ENCODE measurements at places on chromosomes 1 and 21.

GRCh38 chr1:65881067-65881594, 88.4 kb downstream of the PDE4B start:
- no peak for DNase-seq

DNA sequence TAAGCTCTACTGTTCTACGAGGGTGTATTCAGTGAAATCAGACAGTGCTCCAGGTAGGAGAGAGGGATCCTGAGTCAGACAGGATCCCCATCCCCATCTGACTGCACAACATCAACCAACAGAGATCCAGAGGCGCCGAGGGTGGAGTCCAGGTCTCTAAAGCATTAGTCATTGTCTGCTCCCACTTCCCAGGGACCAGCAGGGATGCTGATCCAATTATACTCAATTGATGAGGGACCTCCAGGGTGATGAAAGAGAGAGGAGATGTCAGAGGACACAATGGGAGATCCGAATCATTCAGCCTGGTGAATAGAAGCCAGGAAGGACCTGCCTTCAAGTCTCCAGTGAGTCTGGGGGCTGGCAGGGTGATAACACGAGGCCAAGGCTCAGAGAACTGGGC, 39.5 kb upstream of the STMN1 start:
- DNase-seq: no peak

- no peak for DNase-seq
These were observed 73.8 kb downstream of the LYPLAL1 start for GRCh38 chr1:219247441-219247840.

GRCh38 chr1:156410238-156410637, 41.2 kb downstream of the RHBG start:
- no peak for DNase-seq

DNA sequence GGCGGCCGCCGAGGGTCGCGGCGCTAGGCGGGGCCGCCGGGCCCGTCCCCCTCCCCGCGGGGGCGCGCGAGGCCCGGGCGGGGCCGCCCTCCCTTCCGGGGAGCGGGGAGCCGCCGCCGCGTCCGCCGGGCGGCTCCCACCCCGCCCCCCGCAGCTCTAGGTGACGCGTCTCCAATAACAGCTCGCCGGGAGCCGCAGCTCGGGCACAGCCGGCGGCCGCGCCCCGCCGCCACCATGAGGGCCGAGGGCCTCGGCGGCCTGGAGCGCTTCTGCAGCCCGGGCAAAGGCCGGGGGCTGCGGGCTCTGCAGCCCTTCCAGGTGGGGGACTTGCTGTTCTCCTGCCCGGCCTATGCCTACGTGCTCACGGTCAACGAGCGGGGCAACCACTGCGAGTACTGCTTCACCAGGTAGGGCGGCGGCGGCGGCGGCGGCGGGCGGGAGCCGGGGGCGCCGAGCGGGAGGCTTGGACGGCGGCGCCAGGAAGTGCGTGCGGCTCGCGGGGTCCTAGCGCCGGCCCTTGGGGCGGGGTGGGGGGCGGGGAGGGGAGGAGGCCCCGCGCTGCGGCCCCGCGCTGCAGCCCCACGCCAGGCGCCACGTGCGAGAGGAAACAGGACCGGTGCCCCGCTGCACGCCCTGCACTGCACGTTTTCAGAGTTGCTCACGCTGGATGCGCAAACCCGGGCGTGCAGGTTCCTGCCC, at the start of gene SMYD2:
Gene SMYD2 (plus strand): TSS at position 139 of the 699 bp plus-strand sequence. CDS start 96 bp downstream, at position 235.
- DNase-seq: no peak

GRCh38 chr1:8925406-8925805, 20.3 kb upstream of the CA6 start:
- no peak for DNase-seq

DNA sequence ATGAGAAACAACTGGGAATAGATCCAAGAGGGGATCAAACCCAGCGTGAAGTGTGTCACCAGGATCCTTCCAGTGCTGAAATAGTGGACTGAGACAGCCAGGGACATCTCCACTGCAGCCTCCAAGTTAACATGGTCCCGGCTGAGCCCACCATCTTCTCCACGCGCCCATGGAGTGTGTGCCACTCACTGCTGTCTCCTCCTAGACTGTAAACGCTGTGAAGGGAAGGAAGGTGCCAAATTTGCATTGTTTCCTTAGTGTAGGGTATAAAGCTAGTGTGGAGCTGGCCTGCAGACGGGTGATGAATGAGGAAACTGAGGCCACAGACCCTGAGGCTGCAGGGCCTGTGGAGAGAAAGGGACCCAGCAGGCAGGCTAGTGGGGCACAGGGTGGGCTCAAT, 183.6 kb downstream of the FOXD2 start:
- no peak for DNase-seq

DNA sequence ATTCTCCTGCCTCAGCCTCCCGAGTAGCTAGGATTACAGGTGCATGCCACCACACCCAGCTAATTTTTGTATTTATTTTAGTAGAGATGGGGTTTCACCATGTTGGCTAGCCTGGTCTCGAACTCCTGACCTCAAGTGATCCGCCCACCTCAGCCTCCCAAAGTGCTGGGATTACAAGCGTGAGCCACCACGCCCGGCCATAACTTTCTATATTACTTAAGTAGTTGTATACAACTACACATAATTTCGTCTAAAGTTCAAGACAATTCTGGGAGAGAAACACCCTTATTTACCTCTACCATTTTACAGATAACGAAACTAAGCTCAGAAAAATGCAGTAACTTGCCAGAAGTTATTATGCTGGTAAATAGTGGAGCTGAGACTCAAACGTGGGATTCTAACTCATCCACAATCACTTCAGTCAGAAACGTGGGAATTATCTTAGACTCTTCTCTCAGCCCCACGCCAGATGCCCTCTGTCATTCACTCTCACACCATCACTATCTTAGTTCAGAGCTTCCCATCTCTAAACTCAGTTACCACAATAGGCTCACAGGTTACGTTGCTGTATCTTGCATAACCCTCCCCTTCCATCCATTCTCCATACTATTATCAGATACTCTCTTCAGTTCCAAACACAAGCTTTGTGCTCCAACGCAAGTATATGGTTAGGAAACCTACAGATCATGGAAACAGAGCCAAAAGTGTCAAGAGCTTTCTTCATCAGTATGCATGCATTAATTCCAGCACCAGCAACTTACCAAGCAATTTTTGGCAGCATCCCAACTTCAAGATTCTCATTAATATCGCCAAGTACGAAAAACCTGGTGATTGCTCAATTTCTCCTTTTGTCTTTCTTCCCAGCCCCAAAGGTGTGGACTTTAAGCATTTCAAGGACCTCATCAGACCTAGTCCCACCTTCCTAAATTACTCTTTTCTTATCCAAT, 69.3 kb downstream of the RERE start:
- DNase-seq: no peak
